ENCODE measurements at places on chromosomes 11 and 22.

DNA sequence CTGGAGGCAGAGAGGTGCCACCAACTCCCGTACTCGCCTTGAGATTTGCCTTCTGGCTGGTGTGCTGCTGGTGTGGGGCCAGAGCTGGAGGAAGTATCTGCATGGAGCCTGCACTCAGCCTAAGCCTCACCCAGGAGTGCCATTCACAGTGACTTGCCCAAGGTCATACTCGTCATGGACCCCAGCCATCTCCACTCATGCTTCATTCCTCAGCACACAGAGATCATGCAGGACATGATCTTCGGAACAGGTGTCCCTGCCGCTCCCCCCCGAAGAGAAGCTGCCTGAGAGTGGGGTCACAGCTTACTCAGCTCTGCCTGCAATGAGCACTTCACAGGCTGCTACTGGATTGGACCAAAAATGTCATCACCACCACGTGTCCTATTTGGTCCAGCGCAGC lies 49.0 kb downstream of the PC start:
- no peak for DNase-seq

- no peak for DNase-seq
Observed at GRCh38 chr11:94844031-94844430, 75.9 kb downstream of the AMOTL1 start.

DNA sequence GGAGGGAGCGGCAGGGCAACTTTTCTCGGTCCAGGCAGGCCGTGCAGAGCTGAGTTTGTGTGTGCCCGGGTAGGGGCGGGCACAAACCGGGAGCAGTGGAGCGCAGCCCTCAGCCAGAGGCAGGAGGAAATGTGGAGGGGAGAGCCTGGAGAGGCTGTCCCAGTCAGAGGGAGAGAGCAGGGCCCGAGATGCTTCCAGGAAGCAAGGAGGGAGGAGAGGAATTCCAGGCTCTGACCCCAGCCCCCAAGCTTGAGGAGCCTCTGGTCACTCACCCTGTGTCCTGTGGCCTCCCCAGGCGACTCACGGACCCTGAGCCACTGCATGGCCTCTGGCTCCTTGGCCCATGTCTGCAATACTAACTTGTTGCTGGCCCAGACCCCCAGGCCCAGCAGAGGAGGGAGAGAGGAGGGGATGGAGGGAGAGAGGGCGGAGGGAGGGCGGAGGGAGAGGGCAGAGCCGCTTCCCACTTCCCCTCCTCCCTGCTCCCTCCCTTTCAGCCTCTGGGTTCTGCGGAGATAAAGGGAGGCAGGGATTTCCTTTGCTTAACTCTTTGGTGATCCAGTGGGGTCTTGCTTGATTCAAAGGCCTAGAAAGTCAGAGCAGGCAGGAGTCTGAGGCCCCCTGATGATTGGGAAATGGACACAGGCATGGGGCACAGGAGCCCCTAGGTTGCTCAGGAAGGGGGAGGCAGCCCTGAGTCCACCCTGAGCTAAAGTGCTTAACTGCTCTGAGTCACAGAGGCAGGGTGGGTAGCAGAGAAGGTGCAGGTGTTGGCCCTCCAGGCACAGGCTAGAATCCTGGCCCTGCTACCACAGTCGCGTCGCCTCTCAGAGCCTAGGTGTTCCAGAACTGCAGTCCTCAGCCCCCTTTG lies at the start of gene C1QTNF6:
Gene C1QTNF6 (minus strand): TSS at position 357 of the 871 bp plus-strand sequence. CDS start 34 bp downstream, at position 323.
- DNase-seq: no peak

- DNase-seq: no peak
Observed at GRCh38 chr11:43575913-43576310, 104.6 kb upstream of the HSD17B12 start.

- no peak for DNase-seq
Observed at GRCh38 chr11:19650467-19650866, 62.2 kb upstream of the NAV2 start.

GRCh38 chr11:16809886-16810668 lies 71.6 kb downstream of the C11orf58 start:
- no peak for DNase-seq

DNA sequence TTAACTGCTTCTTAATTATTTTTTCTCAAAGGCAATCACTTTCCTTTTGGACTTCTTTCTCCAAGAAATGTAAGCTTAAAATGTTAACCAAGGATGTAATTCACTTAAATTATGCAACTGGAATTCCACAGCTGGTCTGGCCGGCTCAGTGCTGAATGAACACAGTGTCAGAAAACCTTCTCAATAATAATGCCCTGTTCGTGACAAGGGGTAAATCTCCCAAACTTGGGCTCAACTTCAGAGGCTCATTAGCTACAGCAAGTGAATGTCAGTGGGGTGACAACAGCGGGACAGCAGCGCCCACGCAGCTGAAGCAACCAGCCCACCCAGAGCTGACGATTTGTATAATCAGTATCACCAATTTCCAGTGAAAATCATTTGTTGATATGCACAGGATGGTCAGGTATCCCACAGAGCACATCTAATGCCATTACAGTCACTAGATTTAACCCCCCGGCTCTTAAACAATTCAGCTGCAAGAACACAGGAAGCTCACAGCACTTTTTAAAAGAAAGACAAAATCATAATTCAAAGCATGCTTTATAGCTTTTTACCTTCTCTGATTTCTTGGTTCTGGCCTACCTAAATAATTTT lies 704.8 kb downstream of the DLG2 start:
- DNase-seq: no peak

DNA sequence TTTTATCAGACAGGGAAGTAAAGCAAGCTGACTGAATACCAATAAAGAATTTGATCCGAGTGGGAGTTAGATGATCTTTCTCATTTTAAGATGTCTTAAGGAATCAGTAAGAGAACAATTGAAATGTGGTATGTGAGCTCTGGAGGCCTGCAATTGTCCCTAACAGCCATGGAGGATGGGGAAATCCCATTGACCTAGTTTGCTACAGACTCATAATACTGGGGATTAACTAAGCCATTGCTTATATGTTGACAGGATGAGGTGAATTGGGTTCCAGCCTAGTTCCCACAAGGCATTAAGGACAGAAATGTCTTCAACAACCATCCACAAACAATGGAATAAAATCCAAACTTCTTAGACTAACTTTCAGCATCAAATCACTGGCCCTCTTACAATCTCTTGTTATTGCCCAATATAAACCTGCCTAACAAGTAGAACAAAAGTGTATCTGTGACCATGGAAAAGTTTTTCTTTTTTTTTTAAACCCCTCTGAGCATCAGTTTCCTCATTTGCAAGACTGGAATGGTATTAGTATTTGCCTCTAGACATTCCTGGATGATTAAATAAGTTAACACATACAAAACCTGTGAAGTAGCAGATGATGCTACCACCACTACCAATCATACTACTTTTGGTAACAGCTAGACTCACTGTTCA lies 773.2 kb downstream of the DLG2 start:
- DNase-seq: no peak

GRCh38 chr22:23915290-23915689 lies 21.1 kb downstream of the MIF start:
- DNase-seq: no peak

Data from esophagus squamous epithelium (tissue), 5 donors.